ENCODE measurements at places on chromosomes 3 and 15.
A peak's percentile ranks its signal among the peaks of the same experiment; 100 is the strongest.

- no peak overlapping the region for H3K27ac ChIP-seq
- H3K4me1 ChIP-seq: no peaks in the 10 kb centered on the region
- no peaks in the 10 kb centered on the region for H3K36me3 ChIP-seq
- DNase-seq: no peak
Measured at GRCh38 chr3:197392961-197393360, 94.5 kb upstream of the DLG1 start.

DNA sequence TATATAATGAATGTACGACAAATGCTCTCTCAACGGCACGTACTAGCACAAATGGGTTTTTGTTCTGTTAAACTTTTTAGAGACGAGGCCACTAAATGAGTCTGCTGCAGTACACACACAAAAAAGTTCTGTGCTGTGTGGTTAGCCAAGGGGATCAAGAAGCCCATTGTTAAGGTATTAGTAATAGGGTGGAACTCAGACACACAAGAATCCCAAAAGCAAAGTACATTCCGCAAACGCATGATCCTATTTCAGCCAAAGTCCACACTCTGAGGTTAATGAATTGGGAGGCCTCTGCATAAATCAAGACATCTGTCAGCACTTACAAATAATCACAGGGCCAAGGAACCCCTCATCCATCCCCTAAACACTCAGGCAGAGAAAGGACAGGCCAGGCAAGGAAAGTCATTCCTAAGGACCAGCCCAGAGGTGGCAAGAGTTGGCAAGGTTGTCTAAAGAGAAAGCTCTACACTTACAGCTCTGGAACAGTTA is 12.1 kb downstream of the OSBPL10 start:
- no peaks in the 10 kb centered on the region for H3K36me3 ChIP-seq
- peaks cover 9% of the 10 kb centered on the region for H3K4me1 ChIP-seq
- H3K27ac ChIP-seq: peak overlapping the region; percentile 61
- H3K27me3 ChIP-seq: no peaks in the 10 kb centered on the region

DNA sequence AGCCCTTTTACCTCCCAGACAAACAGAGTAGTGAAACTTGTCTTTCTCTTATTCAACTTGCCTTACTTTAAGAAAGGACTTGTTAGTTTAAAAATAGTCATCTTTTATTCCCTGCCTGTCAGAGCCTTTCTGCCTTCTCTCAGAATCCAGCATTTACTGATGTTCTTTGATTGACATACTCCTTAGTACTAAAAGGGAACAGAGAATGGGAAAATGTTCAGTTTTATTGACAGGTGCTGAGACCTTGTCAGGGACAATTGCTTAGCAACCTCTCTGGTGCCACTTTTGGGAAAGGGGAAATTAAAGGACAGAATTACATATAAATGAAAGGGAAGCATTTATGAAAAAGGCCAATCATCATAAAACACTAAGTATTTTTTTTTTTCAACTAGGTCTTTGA is 378.3 kb downstream of the PDCD6IP start:
- no peaks in the 10 kb centered on the region for H3K36me3 ChIP-seq
- no peaks in the 10 kb centered on the region for H3K4me1 ChIP-seq
- no peak for DNase-seq
- H3K27ac ChIP-seq: no peak overlapping the region

DNA sequence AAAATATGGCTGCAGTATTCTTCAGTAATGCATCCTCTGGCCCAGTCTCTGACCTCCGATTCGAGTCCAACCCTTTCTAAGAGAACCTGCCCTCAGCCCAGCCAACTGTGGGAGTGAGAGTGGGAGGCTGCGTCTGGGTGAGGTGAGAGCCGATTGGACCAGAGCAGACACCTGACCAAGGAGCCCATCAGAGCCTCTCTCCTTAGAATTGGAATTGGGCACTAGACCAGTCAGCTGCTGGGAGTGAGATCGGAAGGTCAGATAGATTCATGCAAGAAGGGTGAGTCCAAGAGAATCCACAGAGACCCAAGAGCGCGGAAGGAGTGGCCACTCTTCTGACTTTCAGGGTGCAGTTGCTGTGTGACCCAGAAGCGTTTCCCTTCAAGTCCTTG is 10.2 kb downstream of the RASL12 start:
- no peaks in the 10 kb centered on the region for H3K36me3 ChIP-seq
- H3K4me1 ChIP-seq: peaks cover 3% of the 10 kb centered on the region
- H3K27ac ChIP-seq: peak overlapping the region; percentile 67
- no peaks in the 10 kb centered on the region for H3K27me3 ChIP-seq

DNA sequence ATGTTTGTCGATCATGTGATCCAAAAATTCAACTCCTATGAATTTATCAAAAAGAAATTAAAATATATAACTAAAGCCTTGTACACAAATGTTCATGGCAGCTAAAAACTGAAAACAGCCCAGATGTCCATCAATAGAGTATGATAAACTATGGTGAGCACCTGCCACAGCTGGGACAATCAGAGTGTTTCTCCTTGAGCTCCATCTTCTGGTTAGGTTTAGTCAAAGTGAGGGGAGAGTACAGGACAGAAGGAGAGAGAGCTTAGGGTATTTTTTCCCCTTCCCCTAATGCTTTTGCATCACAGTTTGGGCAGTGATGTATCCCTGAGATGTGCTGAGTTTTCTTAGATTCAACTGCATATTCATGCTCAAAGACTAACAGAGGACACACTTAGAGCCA is 65.5 kb downstream of the FSIP1 start:
- H3K4me3 ChIP-seq: no peak overlapping the region
- H3K36me3 ChIP-seq: no peaks in the 10 kb centered on the region
- H3K27ac ChIP-seq: no peak overlapping the region
- H3K27me3 ChIP-seq: no peaks in the 10 kb centered on the region
- no peaks in the 10 kb centered on the region for H3K4me1 ChIP-seq

GRCh38 chr15:87609474-87609873 is 647.1 kb downstream of the NTRK3 start:
- H3K36me3 ChIP-seq: no peaks in the 10 kb centered on the region
- H3K27me3 ChIP-seq: no peaks in the 10 kb centered on the region
- DNase-seq: no peak
- no peak overlapping the region for H3K4me3 ChIP-seq
- no peaks in the 10 kb centered on the region for H3K4me1 ChIP-seq

- H3K27me3 ChIP-seq: no peaks in the 10 kb centered on the region
- H3K36me3 ChIP-seq: no peaks in the 10 kb centered on the region
- no peaks in the 10 kb centered on the region for H3K4me1 ChIP-seq
- no peak overlapping the region for H3K27ac ChIP-seq
Measured at GRCh38 chr3:63497641-63498040, 154.8 kb upstream of the SNTN start.

DNA sequence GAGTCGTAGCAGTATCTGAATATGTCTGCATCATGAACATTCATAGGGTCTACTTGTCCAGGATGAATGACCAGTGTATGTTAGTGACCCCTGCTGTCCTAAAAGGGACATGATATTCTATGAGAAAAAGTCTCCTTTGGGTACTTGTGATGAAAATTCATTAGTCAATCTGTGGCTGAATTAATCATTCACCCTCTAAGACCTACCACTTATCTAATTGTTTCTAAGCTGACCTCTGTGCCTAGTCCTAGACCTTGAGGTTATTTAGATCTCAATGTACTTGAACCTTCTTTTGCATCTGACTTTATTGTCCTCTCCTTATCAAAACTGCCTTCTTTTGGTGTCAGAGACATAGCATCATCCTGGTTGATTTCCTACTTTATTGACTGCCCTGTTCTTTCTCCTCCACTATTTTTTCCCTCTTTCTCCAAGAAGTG is 799.3 kb downstream of the DIPK2A start:
- no peak for DNase-seq
- H3K4me3 ChIP-seq: no peak overlapping the region
- no peaks in the 10 kb centered on the region for H3K4me1 ChIP-seq
- H3K27ac ChIP-seq: no peak overlapping the region
- H3K36me3 ChIP-seq: no peaks in the 10 kb centered on the region

GRCh38 chr3:3170998-3171397 is 8.5 kb downstream of the CRBN start:
- no peak for DNase-seq
- no peaks in the 10 kb centered on the region for H3K4me1 ChIP-seq
- no peaks in the 10 kb centered on the region for H3K27me3 ChIP-seq
- H3K36me3 ChIP-seq: no peaks in the 10 kb centered on the region

GRCh38 chr3:177448987-177449359 is 251.7 kb upstream of the TBL1XR1 start:
- H3K4me3 ChIP-seq: no peak overlapping the region
- H3K27ac ChIP-seq: peak overlapping the region; percentile 44
- H3K27me3 ChIP-seq: no peaks in the 10 kb centered on the region
- no peaks in the 10 kb centered on the region for H3K36me3 ChIP-seq

- H3K27ac ChIP-seq: no peak overlapping the region
- no peaks in the 10 kb centered on the region for H3K27me3 ChIP-seq
- no peaks in the 10 kb centered on the region for H3K36me3 ChIP-seq
Measured at GRCh38 chr15:47688573-47689086, 28.7 kb upstream of the SEMA6D start.

DNA sequence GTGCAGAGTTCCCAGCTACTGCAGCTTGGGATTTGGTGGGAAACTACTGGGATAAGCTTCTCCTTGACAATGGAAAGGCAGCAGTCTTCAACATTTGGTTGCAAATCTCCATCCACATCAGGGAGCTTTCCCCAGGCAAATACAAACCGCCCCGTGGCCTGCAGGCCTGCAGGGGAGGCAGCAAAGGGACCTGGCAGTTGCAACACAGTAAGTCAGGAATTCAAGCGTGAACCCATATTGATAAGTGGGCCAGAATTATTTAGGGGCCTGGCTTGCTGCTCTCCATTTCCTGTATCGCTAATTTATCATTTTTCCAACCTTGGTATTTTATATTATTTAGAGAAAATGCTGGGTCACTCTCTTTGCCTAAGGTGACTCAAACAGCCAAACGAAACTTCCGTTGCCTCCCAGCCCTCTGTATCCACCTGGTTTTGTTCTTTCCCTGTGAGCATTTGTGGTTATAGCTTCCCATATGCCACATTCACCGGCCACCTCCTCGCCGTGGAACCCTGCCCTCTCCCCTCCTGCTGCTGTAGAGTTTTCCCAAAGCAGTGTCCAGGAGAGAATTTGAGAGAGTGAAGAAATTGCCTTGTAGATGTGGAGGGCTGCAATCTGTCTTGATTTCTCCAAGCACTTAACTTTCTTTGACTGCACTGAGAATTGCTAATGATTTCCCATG is 34.8 kb downstream of the B3GALNT1 start:
- DNase-seq: no peak
- H3K36me3 ChIP-seq: no peaks in the 10 kb centered on the region
- H3K4me1 ChIP-seq: no peaks in the 10 kb centered on the region
- H3K27ac ChIP-seq: no peak overlapping the region
- H3K4me3 ChIP-seq: no peak overlapping the region
- H3K27me3 ChIP-seq: no peaks in the 10 kb centered on the region

DNA sequence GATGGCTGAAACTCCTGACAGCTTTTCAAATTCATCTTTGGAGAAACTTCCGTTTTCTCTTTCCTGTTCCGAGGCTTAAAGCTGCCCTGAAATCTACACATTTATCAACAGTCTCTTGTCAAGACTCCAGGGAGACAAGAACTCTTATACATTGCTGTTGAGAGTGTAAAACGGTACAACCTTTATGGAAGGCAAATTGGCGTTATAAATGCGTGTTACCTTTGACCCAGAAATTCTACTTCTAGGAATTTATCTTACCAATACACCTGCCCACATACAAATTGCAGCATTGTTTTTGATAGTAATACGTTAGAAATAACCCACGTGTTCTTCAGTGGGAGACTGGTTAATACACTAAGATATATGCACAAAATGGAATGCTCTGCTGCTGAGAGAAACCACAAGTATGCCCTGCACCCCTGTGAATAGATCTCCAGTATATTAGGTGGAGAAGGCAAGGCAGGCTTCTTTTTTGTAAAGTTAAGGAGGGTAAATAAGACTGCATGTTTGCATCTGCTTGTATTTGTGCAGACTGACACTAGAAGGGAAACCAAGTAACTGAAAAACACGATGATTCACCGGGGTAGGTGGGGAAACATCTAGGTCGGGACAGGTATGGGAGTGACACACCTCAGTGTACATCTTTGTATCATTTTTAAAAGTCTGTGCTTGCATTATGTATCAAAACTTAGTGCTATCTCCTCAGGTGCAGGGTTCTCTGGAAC is 97.5 kb downstream of the IGF1R start:
- no peak overlapping the region for H3K27ac ChIP-seq
- H3K4me1 ChIP-seq: no peaks in the 10 kb centered on the region
- no peak overlapping the region for H3K4me3 ChIP-seq
- no peaks in the 10 kb centered on the region for H3K36me3 ChIP-seq
- no peak for DNase-seq

DNA sequence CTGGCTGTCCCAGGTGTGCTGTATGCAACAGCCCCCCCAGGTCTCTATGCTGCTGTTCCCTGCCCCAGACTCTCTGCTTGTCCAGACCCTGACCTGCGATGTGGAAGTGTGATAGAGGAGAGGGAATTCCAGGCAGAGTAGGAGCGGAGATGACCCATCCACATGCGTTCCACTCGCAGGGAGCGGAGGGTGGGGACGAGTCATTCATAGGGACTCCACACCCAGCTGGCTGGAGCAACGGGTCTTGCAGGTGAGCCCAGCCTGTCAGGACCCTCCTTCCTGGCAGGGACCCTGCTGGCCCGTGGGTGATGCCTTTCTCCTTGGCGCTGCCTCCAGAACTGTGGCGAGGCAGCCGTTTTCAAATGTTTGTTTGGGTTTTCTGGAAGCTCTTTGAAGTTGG is 58.8 kb downstream of the CEMIP start:
- no peaks in the 10 kb centered on the region for H3K36me3 ChIP-seq
- H3K4me3 ChIP-seq: no peak overlapping the region
- no peaks in the 10 kb centered on the region for H3K4me1 ChIP-seq
- H3K27me3 ChIP-seq: no peaks in the 10 kb centered on the region

DNA sequence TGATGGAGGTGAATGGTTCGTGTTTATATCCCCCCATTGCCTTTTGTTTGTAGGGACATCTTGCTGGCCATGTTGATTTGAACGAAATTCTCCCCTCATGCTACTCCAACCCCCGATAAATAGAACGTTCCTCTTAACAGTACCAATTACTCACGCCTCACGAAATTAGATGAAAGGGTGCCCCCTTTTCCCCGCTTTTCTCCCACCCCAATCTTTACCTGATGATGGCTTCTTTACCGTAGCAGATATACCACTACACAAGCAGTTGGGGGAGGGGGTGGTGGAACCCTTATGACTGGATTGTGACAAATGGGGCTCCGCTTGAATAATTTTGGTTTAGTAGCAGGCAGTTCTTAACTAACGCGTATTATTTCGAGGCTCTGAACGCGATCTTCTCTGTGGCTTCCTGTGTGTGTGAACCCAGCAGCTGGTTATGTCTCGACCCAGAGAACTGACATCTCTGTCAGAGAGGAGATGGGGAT is 1.1 kb downstream of the PIAS1 start:
- DNase-seq: no peak
- no peaks in the 10 kb centered on the region for H3K36me3 ChIP-seq
- no peaks in the 10 kb centered on the region for H3K27me3 ChIP-seq
- H3K4me3 ChIP-seq: peak overlapping the region; percentile 97
- no peaks in the 10 kb centered on the region for H3K4me1 ChIP-seq

DNA sequence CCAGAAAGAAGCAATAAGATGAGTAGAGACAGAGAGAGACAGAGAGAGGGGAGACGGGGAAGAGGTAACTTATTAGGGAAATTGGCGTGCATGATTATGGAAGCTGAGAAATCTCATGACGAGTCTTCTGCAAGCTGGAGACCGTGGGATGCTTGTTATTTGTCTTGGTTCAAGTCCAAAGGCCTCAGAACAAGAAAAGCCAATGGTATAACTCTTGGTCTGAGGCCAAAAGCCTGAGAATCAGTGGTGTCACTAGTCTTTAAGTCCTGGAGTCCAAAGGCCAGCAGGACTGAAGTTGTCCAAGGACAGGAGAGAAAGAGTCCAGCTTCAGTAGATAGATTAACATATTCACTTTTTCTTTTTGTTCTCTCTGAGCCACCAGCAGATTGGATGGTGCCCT is 613.6 kb downstream of the CADM2 start:
- H3K4me1 ChIP-seq: no peaks in the 10 kb centered on the region
- H3K36me3 ChIP-seq: no peaks in the 10 kb centered on the region
- DNase-seq: no peak
- no peaks in the 10 kb centered on the region for H3K27me3 ChIP-seq
- H3K27ac ChIP-seq: no peak overlapping the region
- no peak overlapping the region for H3K4me3 ChIP-seq

Data from uterus (tissue), 4 donors.